ENCODE measurements at places on chromosomes 1 and 21.

DNA sequence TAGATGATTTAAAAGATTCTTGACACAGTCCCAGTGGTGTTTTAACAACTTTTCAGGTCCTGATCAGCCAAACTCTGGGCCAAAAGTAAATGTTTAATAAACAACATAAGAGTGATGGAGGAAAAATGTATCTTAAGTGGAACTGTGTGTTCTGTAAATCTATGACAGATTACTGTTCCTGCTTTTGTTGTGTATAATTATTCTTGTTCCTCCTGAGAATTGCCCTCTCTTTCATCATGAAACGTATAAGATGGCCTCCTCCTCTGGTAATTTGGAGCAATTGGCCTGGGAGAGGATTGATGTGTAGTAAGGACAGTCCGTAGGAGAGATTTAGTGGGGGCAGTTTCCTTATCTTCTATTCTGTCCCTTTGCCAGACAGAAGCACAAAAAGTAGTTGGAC lies 34.5 kb downstream of the GALNT2 start:
- no peak for DNase-seq

- DNase-seq, result no peak
Measured at GRCh38 chr1:31764312-31765040, at the start of gene ADGRB2. TSS of gene ADGRB2 (minus strand) at chr1:31764340. CDS start at chr1:31757221, 7,119 bp downstream.

GRCh38 chr1:70008660-70009059 lies 196.7 kb downstream of the LRRC40 start:
- DNase-seq, result no peak

- DNase-seq, result no peak
Measured at GRCh38 chr1:57179001-57179400, 213.2 kb upstream of the C8B start.

- DNase-seq, result no peak
Measured at GRCh38 chr1:226723657-226724532, 15.2 kb downstream of the ITPKB start.

DNA sequence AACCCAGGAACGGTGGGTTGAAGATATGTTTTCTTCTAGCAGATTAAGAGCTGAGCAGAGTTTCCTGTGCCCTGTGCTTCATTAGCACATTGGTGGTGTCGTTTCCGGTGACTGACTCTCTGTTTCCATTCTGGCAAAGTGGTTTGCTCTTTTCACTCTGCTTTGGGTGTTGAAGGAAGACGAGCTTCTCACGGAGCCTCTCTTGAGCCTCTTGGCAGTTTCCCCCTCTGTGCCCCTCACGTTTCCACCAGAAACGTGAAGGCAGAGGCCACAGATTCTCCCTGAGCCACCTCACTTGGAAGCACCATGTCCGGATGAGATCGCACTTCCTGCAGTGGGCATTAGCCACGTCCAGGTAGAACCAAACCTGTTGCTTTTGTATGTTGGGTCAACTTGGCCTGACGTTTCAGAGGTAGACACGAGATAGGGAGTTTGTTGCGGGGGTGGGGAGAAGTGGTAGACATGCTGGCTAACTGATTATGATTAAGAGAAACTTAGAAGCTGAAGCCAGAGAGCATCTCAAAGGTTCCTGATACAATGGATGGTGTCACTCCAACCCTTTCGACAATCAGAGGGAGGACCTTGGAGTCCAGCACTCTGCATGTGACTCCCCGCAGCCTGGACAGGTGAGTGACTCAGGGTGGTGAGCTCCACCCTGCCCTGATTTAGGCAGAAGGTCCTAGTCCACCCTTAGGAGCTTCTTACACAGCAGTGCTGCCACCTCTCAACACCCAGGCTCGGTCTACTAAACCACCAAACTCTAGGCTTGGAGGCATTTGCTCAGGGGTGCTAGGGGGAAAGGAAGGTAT lies at the start of gene LAX1:
Gene LAX1 (plus strand): TSS at position 155 of the 809 bp plus-strand sequence. CDS start 383 bp downstream, at position 538.
- DNase-seq, result peak; percentile 73

DNA sequence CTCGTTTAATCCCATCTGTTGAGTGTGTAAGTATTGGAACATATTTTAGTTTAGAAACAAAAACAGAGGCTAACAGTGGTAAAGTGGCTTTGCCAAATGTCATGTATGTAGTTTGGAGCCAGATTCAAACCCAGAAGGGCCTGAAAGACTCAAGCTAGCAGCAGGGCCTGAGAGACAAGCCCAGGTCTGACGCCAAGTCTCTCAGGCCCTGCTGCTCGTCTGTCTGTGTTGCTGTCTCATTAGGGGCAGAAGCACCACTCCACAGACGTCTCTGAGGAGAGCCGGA lies 8.3 kb downstream of the CITED4 start:
- no peak for DNase-seq

DNA sequence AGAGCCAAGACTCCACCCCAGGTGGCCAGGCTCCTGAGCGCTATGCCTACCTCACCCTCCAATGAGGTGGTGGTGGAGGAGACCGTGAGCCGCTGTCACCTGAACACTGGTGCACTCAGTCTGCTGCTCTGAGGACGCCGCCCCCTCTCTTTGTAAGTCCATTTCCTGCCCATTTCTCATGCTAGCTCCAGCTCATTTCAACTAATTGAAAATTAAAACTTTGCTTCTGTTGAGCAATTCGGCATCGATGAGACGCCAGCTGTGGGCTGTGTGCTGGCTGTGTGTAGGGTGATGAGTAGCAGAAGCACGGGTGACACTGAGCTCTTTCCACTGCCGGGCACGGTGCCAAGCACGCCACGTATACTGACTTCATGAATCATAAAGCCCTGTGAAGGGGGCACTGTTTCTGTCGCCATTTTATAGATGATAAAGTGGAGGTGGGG lies 11.2 kb downstream of the TNFRSF1B start:
- DNase-seq, result peak; percentile 97

DNA sequence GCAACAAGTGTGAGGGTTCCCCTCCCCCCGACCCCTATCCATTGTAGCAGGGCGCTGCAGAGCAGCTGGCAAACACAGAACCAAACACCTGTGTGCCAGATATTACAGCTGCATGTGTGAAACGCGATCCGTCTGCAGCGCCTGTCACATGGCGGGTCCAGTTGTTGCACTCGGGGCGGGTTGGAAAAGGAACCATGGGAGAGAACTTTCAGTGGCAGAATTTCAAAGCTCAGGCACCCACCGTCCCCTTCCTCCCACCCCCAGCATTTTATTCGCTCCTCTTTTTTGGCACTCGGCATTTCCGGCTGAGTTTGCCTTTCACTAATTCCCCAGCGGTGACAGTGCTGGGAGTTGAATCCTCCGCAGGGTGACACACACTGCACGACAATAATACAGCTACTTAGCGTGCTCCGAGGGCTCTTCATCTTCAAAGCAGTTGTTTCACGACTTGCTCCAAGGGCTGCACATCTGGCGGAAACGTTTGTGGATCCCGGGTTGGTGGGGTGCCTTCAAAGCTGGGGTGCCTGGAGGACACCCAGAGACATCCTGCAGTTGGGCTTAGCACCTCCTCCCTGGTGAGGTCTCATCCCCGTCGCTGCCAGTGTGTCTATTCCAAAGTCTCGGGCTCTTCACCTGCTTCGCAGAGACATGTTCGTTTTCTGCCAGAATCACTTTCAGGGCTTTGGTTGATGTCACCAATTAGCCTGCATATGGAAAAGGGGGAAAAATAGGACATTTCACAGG lies 180.7 kb downstream of the ZBTB18 start:
- DNase-seq, result no peak

DNA sequence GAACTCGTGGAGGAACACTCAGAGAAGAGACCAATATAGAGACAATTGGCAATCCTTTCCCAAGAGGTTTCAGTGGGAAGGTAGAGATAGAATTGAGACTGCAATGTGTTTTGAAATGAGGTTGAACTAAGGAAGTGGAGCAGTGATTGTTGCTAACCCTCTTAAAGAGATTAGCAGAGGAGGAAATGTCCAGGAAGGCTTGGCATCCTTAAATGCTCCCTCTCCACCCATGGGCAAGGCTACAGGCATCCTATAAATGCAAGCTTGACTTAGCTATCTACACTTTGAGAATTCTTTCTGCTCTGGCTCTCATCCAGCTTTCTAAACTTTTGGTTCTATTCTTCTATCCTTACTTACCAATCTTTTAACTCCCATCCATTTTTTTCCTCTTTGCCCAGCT lies 30.3 kb upstream of the XPR1 start:
- DNase-seq, result no peak

DNA sequence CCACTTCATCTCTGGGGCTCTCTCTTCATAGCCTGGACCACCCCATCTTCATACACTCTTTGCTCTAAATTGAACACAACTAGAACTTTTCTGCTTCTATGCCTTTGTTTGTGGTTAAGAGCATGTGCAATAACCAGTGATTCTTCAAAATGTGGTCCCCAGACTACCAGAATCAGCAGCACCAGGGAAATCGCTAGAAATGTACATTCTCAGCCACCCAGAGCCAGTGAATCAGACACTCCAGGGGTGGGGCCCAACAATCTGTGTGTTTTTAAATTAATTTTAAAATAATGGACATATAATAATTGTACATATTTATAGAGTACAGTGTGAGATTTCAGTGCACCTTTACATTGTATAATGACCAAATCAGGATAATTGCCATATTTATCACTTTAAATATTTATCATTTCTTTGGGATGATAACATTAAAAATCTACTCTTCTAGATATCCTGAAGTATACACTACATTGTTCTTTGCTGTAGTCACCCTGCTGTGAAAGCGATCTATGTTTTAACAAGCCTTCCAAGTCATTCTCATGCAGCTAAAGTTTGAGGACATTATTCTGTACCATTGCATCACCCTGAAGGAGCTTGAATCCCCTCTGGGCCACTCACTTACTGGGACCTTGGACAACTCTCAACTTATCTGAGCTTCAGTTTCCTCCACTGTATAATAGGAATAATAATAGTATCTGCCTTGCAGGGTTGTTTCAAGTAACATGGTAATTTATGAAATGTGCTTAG lies 10.8 kb downstream of the GRHL3 start:
- no peak for DNase-seq

DNA sequence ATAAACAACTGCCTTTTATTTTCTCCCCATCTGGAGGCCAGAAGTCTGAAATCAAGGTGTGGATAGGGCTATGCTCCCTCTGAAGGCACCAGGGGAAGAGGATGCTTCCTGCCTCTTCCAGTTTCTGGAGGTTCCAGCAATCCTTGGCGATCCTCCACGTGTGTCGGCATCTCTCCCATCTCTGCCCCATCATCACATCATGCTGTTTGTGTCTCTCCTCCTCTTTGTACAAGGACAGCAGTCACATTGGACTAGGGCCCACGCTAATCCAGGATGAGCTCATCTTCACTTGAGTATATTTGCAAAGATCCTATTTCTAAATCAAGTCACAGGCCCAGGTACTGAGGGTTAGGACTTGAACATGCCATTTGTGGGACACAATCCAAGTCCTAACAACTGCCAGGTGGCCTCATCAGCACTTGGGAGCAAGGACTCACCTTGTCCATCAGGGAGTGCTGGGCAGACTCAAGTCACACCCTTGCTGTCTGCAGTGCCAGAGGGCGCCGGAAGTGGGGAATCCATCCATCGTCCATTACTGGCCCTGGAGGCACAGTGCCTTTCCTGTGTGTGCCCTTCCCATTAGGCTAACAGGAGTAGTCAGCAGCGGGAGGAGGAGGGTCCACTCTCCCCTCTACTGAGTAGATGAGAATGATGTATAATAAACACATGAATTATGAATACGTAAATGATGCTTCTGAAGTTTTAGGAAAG lies 185.4 kb upstream of the AJAP1 start:
- DNase-seq, result no peak
